ENCODE measurements at places on chromosomes 7 and 10.

DNA sequence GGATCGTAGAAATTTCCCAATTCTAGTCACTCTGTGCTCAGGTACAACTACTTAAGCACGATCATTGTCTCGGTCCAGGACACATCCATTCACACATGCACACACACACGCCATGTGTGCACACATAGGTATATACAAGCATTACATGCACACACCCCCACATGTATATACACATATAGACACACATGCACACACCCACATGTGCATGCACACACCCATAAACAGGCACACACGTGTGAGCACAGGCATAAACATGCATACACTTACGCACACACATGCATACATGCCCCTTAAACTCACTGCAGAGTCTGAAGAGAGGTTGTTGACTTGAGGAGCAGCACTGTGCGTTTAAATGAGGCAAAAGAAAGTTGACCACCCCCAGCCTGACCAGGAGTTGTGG lies 32.5 kb upstream of the INSIG1 start:
- no peak for DNase-seq

DNA sequence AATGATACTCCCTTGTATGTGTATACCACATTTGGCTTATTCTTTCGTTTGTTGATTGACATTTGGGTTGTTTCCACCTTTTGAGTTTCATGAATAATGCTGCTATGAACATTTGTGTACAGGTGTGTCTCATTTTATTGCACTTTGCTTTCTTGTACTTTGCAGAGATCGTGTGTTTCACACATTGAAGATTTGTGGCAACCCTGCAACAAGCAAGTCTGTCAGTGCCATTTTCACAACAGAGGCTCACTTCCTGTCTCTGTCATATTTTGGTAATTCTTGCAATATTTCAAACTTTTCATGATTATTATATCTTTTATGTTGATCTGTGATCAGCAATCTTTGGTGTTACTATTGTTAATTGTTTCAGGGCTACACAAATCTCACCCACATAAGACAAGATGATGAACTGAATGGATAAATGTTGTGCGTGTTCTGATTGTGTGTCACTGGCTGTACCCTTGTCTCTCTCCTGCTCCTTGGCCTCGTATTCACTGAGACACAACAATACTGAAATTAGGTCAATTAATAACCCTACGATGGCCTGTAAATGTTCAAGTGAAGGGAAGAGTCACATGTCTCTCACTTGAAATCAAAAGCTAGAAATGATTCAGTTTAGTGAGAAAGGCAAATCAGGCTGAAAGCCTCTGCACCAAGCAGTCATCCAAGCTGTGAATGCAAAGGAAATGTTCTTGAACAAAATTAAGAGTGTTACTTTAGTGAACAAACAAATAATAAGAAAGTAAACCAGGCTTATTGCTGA lies 133.6 kb upstream of the JCAD start:
- DNase-seq, result no peak

- DNase-seq, result no peak
Measured at GRCh38 chr7:34281260-34281659, 375.9 kb downstream of the BMPER start.

- no peak for DNase-seq
Measured at GRCh38 chr7:124310934-124311390, 278.1 kb upstream of the TMEM229A start.

- no peak for DNase-seq
Measured at GRCh38 chr10:33032654-33033151, 74.7 kb upstream of the ITGB1 start.

DNA sequence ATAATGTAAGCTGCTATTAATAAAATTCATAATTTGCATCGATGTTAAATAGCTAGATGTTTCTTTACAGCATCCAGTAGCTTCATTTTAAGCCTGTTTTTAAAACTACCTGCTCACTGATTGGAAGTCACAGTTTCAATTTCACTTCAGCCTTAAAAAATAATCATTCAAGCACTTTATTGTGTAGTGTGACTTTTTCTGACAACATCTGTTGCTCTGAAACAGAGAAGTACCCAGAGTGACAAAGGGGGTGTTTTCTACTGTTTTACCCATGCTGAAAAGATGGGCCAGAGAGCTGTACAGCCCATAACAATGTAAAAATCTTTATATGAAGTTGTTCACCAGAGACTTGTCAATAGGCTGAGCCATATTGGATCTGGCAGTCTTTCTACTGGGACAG lies 437.2 kb downstream of the MDFIC start:
- DNase-seq, result no peak

DNA sequence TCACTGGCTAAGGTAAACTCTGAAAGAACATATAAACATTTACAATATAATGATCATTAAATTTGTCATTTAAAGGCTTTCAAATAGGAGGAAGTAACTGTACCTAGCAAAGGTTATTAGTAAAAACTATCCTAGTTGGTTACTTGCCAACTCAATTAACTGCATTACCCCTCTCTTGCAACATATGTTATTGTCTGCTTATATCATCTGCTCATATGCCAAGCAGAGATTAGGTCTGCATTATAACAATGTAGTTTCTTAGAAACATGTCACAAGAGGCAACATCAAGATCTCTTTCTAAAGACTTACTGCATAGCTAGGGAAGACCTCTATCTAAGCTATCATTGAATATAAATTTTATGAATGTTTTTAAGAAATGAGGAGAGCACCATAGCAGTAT lies 132.5 kb downstream of the RELN start:
- DNase-seq, result no peak

- DNase-seq, result no peak
Measured at GRCh38 chr10:78124167-78124566, 90.5 kb downstream of the RPS24 start.

GRCh38 chr7:17369691-17370426 lies 71.4 kb downstream of the AHR start:
- DNase-seq, result peak; percentile 87

GRCh38 chr10:2972216-2972615 lies 95.1 kb upstream of the PFKP start:
- DNase-seq, result no peak

DNA sequence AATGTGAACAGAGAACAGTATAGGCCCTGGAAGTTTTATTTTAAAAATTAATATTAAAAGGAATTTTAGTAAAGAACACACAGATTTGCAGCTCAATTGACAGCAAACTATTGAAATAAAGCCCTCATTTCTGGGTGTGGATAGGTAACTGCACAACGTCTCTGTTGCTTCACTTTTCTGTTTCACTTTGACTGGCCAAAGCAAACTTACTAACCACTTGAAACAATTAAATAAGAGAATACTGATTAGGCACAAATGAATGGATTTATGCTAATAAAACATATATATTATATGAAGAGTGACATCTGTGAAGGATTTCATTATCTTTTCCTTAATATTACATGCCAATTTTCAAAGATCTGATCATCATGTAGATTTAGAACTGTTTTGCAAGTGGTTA lies 11.9 kb downstream of the ZNF804B start:
- DNase-seq, result no peak

DNA sequence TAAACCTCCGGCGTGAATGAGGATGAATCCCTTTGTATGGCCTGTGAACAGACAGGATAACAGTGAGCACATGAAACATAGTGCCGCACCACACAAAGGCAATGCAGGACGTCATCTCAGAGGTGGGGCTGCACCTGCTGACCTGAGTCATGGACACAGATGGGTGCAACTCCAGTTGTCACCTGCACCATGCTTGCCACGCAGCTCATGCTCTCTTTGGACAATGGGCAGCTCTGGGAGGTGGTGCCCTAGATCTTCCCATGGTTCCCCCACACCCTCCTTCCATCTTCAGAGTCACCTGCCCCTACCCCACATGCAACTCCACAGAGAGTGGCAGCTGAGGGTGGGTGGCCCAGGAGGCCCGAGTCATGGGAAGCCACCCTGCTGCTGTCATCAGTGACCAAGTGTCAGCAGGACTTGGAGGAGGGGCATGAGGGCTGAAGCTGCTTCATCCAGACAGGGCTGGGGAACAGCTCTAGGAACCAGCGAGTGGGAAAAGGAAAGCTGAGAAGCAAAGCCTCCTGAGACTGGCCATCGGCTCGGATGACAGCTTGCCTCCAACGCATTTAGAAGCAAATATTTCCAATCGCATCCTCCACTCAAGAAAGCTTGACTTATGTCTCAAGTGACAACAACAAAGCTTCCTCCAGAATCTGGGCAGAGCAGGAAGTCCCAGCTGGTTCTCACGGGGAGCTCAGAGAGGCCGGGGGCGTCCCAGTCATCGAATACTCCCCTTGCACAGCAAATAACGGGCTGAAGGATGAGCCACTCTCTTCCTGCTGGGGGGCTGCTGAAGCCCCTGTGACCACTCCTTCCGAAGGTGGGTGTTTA lies 27.1 kb downstream of the VIPR2 start:
- DNase-seq, result no peak

DNA sequence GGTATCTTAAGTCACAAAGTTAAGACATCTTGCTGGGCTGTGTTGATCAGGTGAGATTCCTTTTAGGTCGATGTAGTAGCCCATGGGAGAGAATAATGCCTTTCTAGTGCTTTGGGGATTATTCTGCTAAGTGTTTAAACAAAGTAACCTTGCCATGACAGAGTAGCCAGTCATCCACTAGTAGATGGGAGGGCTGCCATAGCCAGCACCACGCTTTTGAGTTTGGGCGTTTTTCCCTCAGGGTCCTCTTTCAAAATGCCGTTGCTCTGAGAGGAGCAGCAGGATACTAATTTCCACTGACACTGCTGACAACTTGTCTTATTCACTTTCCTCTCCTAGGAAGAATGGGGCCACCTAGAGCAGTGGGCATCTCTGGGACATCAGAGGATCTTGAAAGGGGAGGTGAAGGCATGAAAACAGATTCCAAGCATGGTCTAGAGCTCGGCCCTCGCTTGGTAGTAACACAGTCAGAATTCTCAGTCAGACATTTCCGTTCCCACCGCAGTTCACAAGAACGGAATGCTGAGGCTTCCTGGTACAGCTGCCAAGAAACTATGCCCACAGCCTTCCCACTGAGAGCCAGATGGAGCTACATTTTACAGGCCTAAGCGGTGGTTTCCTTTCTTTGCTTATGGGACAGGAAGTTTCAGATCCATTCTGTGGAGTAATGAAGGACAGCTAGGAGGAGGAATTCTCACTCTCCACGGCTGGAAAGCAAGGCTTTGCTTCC lies 15.3 kb upstream of the RSU1 start:
- DNase-seq, result peak; percentile 93

GRCh38 chr10:16941870-16942269 lies 124.6 kb upstream of the RSU1 start:
- DNase-seq, result no peak

GRCh38 chr10:1645896-1646295 lies 91.4 kb downstream of the ADARB2 start:
- no peak for DNase-seq

- no peak for DNase-seq
Measured at GRCh38 chr7:36898186-36898585, 173.9 kb upstream of the AOAH start.

- peak; percentile 23 for DNase-seq
Measured at GRCh38 chr7:141012044-141012685, 2.6 kb downstream of the MRPS33 start.

DNA sequence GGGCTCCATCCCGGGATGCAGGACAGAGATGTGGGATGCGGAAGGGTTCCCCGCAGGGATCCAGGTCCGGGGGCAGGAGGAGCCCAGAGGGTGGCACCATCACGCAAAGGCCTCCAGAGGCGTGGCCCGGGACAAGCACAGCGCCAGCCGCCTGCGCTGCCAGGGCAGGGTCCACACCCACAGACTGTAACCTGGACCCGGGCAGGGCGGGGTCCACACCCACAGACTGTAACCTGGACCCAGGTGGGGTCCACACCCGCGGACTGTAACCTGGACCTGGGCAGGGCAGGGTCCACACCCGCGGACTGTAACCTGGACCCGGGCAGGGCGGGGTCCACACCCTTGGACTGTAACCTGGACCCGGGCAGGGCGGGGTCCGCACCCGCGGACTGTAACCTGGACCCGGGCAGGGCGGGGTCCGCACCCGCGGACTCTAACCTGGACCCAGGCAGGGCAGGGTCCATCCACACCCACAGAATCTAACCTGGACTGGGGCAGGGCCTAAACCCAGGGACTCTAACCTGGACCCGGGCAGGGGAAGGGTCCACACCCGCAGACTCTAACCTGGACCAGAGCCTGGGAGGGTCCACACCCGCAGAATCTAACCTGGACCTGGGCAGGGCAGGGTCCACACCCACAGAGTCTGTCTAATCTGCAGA lies 37.5 kb upstream of the SUN1 start:
- DNase-seq, result no peak

- DNase-seq, result no peak
Measured at GRCh38 chr7:98974906-98975816, 96.8 kb downstream of the TRRAP start.

- no peak for DNase-seq
Measured at GRCh38 chr10:130777507-130778165, 533.9 kb downstream of the TCERG1L start.
